ENCODE measurements at places on chromosomes 12 and 14.

DNA sequence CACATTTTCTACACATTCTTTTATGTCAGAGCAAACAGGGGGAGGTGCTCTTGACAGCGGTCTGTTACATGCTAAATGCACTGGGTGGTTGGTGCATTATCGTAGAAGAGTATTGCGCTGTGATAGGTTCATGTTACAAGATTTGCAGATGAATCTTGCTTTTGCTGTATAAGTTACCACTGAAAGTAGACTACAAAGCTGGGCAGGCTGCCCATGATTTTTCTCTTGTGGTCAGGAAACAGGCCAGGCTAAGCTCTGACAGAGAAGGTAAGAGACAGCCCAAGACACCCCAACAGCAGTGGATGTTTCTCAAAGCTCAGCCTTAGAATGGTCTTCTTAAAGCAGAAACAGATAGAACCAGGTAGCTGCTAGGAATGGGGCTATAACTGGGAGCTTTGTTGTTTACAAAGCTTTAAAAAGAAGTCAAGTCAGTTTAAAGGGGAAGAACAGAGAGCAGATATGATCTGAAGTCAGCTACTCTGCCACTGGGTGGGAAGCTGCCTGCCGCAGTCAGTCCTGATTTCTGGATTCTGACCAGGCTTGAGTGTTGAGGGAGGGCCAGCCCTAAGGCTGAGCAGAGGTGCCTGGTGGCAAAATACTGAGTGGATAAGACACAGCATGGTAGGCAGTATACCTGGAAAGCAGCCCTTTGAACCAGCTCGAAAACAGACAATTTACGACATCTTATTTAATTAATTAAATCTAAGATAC lies 9.4 kb downstream of the KCNA1 start:
- DNase-seq, result no peak

GRCh38 chr14:92600318-92601053 lies 86.9 kb downstream of the RIN3 start:
- DNase-seq, result no peak

DNA sequence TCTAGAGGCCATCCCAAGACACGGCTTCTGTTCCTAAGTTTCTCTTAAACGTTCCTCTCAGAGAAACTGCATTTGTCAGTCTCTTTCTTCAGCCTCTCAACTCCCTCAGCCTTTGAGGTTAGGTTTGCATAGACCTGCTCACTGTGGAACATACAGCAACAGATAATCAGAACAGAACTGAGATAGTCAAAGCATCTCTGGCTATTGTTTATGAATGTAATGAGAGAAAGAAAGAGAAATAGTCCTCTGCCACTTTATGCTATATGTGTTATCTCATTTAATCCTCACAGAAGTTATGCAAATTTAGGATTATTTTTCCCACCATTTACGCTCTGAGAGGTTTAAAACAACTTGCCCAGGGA lies 190.6 kb downstream of the PHLDA1 start:
- no peak for DNase-seq

DNA sequence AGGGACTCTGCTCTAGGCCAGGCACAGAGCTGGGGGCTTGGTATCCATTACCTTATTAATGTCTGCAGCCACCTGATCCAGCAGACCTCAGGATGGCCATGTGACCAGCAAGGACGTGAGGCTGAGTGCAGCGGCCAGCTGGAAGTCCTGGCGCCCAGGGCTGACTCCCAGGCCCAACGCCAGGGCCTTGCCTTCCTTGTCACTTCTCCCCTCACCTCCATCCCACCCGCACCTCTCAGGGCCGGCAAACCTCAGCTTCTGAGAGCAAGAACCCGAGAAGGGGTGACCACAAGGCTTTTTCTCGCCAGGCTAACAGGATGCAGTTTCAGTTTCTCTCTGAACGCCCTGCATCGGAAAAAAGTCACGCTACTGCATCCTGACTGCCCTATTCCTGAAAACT lies 15.4 kb downstream of the RAB35 start:
- no peak for DNase-seq

DNA sequence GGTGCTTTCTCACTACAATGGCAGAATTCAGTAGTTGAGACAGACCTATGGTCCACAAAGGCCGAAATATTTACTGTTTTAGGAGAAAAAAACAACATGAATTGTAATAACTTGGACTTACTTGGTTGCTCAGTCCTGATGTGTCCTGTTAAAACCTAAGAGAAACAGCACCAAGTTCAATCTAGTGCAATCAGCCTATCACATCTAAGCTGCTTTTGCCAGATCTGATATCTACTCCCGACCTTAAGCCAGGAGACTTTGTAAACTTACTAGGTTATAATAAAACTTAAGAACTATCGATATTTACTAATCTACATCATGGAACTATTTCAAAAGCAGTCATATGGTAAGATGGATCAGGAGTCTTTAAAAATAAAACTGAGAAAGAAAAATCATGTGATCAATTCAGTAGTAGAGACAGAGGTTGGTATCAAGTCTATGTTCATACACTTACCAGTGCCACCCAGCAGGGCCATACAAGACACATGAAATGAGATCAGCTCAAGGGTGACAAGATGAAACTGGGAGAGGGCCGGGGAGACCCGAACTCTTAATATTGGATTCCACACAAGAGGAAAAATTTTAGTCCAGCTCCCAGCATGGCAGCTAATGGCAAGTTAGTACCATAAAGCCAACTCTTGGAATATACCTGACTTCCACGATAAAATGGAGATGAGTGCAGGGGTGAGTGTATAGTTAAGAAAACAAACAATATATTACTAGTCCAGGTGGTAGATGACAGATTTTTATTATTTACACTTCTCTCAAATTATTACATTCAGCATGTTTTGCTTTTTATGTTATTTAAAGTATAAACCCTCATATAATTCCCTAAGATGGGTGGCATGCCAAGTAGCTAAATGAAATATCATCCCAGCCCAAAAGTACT lies 27.5 kb downstream of the NUDT4 start:
- no peak for DNase-seq

- no peak for DNase-seq
Observed at GRCh38 chr12:53222170-53222721, 9.8 kb downstream of the RARG start.

- DNase-seq, result no peak
Observed at GRCh38 chr12:85277191-85277590, 2.8 kb upstream of the ALX1 start.

GRCh38 chr12:20486233-20486632 lies 117.9 kb downstream of the PDE3A start:
- no peak for DNase-seq

DNA sequence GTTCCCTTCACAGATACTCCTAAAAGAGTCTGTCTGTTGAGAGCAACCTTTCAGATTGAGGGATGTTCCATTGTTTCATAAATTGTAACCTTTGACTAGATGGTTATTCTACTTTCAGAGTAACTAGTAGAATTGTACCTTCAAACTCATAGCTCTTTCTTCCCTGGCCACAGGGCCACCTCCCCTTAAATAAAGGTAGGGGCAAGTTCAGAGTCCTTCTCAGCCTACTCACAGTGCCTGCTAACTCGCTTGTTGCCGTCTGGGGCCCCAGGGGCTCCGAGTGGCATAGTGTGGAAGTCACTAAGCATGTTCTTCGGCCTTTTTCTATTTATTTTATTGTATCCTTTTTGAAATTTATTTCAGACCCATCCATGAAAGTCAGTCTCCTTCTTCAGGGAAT lies 250.4 kb downstream of the ALX1 start:
- DNase-seq, result no peak

GRCh38 chr12:21906919-21907493 lies 34.2 kb downstream of the ABCC9 start:
- no peak for DNase-seq

- DNase-seq, result no peak
Observed at GRCh38 chr12:48105321-48105866, 485 bp downstream of the SENP1 start.

GRCh38 chr14:101824339-101824727 lies 62.8 kb downstream of the PPP2R5C start:
- DNase-seq, result no peak

GRCh38 chr12:83183132-83183531 lies 496.4 kb downstream of the TMTC2 start:
- no peak for DNase-seq

- no peak for DNase-seq
Observed at GRCh38 chr12:57626111-57626920, 6.7 kb downstream of the B4GALNT1 start.

DNA sequence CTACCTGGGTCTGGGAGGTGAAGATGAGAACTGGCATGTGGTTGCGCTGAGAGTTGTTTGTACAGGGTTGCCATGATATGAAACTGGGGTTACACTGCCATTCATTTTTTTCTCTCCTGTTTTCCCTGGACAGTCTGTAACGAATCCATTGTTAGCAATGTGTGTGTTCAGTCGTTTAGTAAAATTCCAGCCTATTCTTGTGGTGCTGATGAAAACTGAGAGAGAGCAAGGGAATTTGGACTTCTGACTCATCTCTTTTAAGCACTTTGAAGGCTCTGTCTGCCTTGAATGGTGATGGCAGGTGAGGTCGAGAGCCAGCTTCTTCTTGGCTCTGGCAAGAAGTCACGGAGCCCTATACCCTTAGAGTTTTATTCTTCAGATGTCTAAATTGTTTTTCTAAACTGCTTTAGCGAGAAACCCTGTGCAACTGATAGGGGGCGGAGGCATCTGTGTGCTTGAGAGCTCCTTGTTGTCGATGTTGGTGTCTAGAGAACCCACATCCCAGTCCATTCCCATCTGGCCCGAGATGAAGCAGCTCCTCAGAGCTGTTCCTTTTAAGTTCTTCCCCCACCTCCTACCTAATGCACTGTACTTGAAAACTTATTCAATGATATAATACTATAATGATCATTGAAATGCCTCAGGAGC lies 204.4 kb downstream of the TMX1 start:
- no peak for DNase-seq

GRCh38 chr14:45698462-45699134 lies 445.6 kb upstream of the MIS18BP1 start:
- DNase-seq, result peak; percentile 74

- no peak for DNase-seq
Observed at GRCh38 chr14:41644606-41645005, 37.9 kb downstream of the LRFN5 start.

GRCh38 chr12:31773867-31774266 lies 45.0 kb upstream of the AMN1 start:
- no peak for DNase-seq

- no peak for DNase-seq
Observed at GRCh38 chr14:72418806-72419205, 475.1 kb downstream of the DPF3 start.

DNA sequence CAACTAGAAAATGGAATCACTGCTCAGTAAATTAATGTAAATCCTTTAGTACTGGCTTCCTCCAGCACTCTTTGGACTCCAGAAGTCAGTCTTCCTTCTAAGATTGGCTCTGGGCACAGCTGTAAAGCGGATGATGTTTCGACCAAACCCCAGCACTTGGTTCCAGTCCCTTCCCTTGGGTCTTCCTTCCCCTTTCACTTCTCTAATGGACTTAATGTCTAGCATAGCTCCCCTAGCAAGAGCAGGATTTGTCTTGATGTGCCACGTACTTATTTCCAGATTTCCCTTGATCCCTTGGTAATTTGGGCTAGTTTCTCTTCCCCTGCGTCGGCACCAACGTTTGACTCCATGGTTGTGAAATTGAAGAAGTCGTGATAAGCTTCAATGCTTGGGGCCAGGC lies 28.3 kb downstream of the C12orf75 start:
- no peak for DNase-seq

DNA sequence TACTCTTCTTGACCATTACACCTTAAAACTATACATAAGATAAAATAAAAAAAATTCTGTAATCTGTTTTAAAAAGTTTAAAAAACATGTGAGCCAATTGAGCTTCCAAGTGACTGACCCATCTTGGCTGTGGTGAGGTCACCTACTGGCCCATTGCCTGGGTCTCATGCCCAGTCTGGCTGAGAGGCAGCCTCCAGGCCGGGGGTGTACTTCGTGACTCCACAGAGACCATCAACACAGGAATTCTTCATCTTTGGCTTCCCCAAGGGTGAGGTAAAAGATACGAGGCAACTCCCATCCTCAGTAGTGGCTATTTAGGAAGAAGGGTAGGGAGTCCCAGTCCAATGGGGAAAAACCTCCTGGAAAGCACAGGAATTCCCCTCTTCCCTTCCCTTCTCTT lies 113.2 kb downstream of the APAF1 start:
- no peak for DNase-seq

GRCh38 chr12:123164710-123165261 lies 13.9 kb upstream of the PITPNM2 start:
- no peak for DNase-seq

DNA sequence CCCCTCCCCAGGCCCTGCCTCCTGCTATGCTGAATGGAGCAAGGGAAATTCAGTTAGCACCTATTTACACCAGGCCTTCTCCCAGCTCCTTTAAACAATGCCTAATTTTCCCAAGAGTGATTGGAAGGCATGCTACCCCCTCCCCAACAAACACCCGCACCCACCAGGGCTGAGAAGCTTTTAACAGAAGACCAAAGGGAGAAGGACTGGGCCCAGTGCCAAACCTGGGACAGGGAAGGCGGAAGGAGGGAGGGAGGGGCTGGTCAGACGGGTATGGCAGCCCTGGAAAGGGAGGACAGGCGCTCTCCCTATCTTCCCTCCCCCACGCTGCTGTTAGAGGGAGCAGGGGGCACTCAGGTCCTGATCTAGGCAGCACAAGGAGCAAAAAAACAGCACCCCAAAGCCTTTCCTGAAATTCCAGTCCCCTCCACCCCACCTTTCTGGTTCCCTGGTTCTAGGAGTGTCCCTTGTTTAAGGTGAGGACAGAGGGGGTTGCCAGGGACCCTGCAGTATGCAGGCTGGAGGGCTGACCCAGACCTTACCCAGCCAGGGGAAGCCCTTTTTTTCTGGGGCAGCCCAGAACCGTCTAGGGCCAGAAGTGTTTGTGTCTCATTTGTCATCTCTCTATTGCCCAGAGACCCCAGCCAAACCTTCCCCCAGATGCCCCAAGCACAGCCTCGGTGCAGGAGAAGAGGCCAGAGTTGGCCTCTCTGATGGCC lies 2.4 kb upstream of the KRT8 start:
- DNase-seq, result peak; percentile 86

GRCh38 chr12:83318386-83319098 lies 631.8 kb downstream of the TMTC2 start:
- DNase-seq, result no peak

- DNase-seq, result no peak
Observed at GRCh38 chr12:19808371-19808770, 369.1 kb downstream of the AEBP2 start.

DNA sequence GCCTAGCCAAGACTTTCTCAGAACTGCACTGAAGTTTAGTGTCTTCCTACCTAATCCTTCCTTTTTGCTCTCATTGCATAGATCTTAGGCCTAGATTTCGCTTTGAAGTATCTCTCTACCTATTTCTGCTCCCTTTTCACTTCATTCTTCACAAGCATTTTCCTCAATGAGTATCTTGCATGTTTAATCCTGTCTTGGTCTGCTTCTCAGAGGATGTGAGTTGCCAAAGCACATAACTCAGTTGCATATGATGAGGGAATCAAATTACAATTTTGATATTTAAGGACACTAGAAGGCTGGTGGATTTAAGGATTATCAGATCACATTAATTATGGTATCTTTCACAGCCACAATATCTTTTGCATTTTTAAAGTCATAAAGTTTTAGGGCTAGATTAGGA lies 195.5 kb upstream of the DAAM1 start:
- DNase-seq, result no peak

- DNase-seq, result no peak
Observed at GRCh38 chr12:47795121-47795813, 22.2 kb downstream of the SLC48A1 start.
